ENCODE measurements at places on chromosomes 4 and X.
A peak's percentile ranks its signal among the peaks of the same experiment; 100 is the strongest.

GRCh38 chr4:154485127-154485773, 6.3 kb downstream of the DCHS2 start:
- no peak for DNase-seq

GRCh38 chr4:185775792-185776555, 36.0 kb downstream of the SORBS2 start:
- no peak for DNase-seq

- no peak for DNase-seq
These were observed 7.7 kb upstream of the ZNF81 start for GRCh38 chrX:47828984-47829383.

DNA sequence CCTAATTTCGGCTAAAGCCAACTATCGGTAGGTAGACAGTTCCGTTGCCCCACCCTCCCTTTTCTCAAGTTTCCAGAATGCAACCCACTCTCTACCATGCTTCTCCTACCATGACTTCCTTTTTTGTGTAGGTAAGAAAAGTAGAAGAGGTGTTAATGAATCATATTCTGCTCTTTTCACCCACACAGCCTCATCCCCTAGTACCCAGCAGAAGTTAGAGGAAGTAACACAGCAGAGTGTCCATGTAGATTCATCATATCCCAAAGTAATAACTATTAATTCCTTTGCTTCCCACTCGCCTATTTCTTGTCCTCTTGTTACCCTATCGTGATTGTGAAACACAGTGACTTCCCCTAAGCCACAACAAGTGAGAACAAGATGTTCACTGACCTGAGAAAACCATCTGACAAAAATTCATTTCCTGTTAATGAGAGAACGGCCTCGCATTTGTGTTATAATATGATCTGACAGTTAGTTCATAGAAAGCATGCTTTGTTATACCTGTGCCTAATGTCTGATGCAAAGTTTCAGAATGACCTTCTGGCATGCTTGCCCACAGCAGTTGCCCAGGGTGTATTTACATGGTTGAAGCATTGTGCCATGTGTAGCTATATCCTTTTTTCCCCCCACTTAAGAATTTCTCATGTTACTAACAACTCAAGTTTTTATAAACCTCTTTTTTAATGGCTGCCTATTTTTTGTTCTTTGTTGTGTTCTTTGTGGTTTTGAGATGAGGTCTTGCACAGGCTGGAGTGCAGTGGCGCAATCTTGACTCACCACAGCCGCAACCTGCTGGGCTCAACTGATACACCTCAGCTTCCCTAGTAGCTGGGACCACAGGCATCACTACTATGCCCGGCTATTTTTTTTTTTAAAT, 185.6 kb downstream of the RAP1GDS1 start:
- DNase-seq, result no peak

DNA sequence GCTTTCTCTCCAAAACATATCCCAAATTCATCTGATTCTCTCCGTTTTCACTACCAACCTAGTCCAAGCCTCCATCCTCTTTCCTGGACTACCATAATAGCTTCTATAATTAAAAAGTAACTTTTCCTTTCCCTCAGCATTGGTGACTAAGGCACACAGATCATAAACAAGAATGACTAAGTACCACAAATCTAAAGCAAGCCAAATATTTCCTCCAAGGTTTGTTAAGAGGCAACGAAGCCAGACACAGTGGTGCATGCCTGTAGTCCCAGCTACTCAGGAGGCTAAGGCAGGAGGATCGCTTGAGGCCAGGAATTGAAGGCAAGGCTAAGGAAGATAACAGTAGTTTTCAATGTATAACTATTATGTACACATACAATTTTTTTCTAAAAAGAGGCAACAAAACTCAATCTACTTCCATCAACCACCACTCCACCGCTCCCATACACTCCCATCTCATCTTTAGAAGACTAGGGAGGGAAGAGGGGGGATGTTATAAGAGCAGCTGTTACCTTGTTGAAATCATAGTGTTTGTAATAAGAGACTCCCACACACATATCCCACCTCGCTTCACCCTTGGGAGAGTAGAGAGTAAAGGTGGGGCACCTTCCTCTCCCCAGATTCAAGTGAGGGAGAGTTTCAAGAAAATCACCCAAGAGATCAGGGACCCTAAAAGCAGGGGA, 4.2 kb upstream of the JCHAIN start:
- no peak for DNase-seq

DNA sequence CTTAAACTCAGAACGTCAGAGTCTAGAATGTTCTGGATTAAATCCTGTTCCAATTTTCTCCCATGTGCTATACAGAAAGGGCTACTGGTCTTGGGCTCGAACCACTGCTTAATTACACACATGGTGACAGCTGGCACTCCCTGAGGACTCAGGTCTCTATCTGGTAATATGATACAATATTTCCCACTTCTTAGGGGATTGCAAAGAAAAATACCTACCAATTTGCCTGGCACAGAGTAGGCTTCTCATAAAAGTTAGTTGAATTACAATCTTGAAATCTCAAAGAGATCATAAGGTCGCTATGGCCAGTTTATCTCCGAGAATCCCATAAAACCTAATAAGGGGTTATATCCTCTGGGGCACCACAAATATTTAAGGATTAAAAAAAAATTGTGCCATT, 8.6 kb downstream of the GPM6B start:
- no peak for DNase-seq

- DNase-seq, result peak; percentile 36
These were observed 162.9 kb upstream of the SPIN4 start for GRCh38 chrX:63513825-63514568.

DNA sequence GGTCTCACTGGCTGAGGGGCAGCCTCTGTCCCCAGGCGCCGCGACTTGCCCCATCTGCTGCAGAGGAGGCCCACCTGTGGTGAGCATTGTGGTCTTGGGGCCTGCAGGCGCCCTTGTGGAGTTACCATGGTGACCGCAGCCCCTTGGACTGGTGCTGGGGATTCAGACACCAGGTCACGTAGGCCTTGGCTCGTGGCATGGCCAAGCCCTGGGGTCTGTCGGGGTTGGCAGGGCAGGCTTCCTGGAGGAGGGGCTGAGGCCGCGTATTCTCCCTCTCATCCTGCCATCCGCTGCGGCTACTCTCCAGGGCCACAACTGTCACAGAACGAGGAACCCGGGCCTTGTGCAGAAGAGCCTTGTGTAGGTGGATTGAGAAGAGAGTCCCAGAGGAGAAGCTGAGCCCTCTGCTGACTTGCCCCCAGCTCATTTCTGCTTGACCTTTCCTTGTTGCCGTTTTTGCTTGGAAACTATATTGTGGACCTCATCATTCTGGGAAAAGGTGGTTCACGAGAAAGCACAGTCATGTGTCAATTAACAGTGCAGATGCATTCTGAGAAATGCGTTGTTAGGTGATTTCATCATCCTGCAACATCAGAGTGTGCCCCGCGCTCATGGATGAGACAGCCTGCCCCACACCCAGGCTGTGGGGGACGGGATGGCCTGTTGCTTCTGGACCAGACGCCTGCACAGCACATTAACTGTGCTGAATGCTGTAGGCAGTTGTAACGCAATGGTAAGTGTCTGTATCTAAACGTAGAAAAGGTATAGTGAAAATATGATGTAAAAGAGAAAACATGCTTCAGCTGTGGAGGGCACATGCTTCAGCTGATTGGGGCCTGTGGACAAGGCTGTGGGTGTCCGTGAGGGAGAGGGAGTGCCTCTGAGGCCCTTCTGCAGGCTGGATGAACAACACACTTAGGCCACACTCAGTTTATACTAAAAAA, 38.5 kb downstream of the TRMT44 start:
- no peak for DNase-seq

DNA sequence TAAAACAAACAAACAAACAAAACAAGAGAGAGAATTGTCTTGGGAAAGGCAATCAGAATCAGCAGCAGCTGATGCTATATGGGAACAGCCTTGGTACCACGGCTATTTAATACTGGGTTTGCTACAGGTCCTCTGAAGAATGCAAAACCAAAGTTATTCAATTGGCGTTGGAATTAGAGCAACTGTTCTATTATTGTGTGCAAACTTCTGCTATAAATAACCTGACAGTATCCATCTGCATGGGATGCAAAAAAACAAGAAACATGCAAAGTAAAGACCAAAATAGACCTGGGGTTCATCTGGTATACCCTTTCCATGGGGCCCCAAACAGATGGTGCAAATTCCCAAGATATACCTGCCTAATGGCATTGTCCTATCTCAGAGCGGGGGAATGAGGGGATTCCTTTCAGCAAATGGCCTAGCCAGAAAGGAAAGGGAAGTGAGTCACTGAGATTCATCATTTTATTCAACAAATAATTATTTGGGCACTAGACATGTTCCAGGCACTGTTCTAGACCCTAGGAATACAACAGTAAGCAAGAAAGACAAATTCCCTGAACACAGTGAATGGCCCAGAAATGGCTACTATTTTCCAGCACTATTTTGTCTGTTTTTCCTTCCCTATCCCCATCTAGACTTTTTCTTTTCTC, 268.9 kb downstream of the FBXW7 start:
- no peak for DNase-seq

DNA sequence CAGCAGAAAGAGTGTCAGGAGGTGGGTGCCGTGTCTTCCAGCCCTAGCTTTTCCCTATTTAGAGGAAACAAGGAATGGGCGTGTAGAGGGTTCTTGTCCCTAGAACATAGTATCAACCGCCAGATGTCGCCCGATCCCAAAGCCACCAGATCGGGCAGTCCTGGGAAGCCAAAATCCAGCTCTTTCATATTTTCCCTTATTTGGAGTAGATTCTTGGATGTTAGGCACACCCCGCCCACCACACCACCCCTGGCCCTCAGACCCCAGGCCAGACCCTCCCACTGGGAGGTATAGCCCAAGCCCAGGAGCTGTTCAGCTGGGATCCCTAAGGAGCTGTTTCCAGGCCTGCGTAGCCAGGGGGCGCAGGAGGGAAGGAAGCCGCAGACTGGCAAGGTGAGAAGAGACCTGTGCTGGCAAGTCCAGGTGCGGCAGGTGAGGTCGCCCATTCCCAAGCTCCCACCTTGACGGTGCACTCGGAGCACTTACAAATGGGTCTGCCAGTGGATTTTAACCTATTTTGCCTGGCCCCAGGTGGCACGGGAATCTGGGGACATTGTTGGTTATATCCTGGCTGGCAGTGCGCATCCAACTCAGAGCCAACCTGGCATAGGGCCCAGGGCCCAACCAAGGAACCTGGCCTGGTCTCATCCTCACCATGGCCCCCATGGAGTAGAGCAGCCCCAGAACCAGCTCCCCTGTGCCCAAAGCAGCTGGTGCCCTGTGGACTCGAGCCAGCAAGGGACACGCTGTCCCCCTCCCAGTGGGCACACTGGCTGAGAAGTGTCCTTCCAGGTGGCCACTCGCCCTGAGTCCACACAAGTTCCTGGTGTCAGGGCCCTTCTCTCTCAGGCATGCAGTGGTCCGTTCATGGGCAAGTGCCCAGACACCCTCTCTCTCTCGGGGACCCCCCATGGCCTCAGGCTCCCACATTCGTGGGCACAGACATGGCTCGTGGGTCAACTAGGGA, 811 bp downstream of the FLNA start:
- no peak for DNase-seq

DNA sequence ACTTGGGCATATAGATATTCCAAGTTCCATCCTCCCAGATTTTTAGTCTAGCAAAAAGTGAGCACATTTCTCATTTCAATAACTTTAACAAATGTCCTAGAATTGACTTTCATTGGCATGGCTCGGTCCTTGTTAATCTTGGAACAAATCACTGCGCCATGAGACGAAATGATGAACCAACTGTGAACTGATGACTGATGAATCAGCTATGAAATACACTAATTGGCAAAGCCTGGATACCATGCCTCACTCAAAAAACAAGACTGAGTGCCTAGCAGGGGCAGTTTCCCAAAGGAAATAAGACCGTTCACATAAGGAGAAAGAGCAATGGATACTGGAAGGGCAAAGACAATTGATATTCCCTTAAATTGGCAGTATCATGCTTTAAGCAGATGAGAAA, 248.6 kb upstream of the VEGFC start:
- no peak for DNase-seq

DNA sequence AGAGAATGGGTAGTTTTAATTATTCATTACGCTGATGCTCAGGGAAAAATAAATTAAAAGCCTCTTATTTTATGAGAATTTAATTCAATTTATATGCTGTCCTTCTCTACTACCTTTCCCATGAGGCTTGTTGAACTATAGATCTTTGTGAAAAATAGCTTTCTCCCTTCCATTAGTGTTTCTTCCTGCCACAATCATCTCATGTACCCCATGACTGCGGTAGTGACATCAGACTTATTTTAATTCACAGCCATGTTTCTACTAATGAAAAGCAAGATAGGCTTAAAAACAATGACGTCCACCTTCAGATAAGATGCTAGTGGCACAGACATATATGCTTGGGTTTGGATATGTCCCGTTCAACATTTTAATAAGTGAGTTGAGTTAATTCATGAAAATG, 87.4 kb upstream of the TMEM47 start:
- no peak for DNase-seq

- DNase-seq, result no peak
These were observed 157.6 kb downstream of the EMCN start for GRCh38 chr4:100360211-100360610.

GRCh38 chr4:17082186-17082585, 183.7 kb upstream of the LDB2 start:
- DNase-seq, result no peak

DNA sequence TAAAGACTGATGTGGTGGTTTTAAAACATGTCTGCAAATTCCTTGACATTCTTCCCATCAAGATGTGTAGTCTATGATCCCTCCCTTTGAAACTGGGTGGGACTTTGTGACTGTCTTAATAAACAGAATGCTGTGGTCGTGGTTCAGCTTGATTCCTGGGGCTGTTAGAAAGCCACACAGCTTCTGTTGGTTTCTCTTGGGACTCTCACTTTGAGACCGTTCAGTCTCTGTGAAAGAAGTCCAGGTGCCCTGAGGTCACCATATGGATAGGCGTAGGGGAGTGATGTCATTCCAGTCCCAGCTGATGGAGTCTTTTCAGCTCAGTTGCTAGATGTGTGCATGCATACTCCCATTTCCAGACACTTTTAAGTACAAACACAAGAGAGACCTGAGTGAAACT, 216.6 kb downstream of the KDR start:
- DNase-seq, result no peak

- no peak for DNase-seq
These were observed 23.4 kb downstream of the L1CAM start for GRCh38 chrX:153862369-153863250.

DNA sequence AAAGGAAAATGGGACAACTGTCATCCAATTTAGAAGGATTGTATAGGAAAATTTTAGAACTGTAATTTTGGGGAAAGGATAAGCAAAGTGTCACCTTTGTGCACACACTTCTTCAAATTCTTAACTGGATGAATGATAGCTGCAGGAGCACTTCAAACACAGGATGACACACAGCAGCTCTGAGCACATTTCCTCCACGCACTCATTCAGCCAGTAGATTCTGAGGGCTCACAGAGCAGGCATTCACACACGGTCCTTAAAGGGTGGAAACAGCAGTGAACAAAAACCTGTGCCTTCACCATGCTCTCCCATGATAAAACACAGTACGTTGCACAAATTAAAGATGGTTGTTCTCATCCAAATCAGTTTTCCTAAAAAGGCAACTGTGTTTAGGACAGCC, 38.5 kb upstream of the KLF3 start:
- no peak for DNase-seq

DNA sequence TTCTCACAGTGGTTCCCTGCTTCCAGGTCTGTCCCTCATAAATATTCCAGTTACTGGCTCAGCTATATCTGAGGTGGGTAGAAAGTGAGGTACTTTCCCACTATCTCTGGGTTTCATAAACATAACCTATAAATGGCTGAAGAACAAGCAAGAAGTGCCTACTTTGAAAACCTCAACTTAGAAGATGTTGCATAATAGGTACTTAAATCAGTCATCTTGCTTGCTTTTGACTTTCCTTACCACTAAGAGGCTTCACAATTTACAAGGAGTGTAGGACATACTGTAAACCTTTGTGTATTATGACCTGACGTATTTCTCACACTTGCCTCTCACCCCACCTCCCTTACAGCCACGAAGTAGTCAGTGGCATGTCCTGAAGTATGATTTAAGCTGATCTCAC, 145.9 kb downstream of the PCDH19 start:
- no peak for DNase-seq
